NCI-H510A treated with DMSO at 0.1 percent for 48 hours (cell line): ENCODE measurements at places on chromosomes 1 and 21.

GRCh38 chr1:5525597-5526384, 466.4 kb downstream of the NPHP4 start:
- DNase-seq, result no peak

- no peak for DNase-seq
Measured at GRCh38 chr1:232192781-232193450, 437.0 kb downstream of the SIPA1L2 start.

- DNase-seq, result no peak
Measured at GRCh38 chr21:39095681-39096080, 87.6 kb downstream of the PSMG1 start.

GRCh38 chr1:86190873-86191272, 34.3 kb upstream of the COL24A1 start:
- no peak for DNase-seq

DNA sequence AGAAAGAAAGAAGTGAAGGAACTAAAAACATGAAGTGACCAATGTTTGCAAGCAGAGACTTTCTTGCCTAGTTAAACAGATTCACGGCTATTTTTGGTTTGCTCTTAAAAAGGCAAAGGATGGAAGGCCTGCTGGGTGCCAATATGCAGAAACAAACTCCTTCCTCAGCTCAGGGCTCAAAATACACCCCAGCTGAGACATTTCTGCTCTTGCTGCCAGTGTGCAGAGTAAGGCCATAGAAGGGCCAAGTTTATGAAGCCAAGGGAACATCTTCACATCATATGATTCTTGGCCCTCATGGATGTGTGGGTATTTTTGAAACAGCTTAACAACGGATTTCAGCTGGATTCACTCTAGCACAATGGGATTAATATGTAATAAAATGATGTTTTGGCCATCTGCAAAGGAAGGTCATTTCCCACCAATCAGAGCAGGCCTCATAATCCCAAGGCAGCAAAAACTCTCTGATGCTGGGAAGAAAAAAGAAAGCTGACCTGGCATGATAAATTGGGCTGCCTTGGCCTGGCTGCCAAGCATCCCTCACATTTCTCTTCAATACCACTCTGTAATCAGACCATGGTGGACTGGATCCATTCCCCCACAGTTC, 70.7 kb downstream of the CAPZB start:
- DNase-seq, result no peak

- no peak for DNase-seq
Measured at GRCh38 chr1:155976062-155976912, 2.1 kb downstream of the ARHGEF2 start.

- peak; percentile 49 for DNase-seq
Measured at GRCh38 chr1:223765036-223765718, 52.8 kb downstream of the CAPN2 start.

GRCh38 chr21:45802956-45803617, 159.6 kb downstream of the PCBP3 start:
- no peak for DNase-seq

GRCh38 chr1:112396653-112397471, 848 bp downstream of the CTTNBP2NL start:
- no peak for DNase-seq

- DNase-seq, result no peak
Measured at GRCh38 chr1:202815120-202815519, 4.4 kb downstream of the PCAT6 start.

- no peak for DNase-seq
Measured at GRCh38 chr1:60865166-60865565, 217.2 kb upstream of the NFIA start.

DNA sequence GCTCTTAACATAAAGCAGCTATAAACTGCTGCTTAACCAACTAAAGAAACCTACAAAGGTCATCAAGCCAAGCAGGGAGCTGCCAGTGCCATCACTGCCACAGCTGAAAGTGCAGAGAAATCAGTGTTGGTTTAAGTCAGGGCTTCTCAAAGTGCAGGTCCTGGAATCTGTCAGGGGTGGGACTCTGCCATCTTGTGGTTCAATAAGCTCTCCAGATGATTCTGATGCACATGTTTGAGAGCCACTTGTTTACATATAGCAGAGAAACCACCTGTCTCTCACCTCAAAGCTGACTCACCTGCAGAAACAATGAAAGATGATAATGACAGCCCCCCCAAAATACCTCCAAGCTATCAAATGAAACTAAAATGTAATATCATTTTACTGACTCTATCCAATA, 49.3 kb downstream of the SH3GLB1 start:
- DNase-seq, result peak; percentile 97

DNA sequence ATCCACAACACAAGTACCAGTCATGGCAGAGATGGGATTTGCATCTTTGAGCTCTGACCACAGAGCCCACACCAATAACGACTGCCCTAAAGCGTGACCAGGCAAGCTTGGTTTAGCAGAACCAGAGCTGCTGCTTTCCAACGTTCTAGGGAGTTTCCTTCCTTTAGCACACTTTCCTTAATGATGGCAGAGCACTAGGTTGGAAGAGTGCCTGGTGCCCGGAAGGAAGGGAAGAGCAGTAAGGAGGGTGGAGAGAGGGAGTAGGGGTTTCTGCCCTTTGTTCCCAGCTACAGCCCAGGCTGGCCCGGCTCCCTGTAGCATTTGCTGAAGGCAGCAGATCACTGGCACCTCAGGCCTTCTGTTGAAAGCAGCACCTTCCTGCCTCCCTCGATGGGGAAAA, 6.1 kb upstream of the EVA1C start:
- DNase-seq, result no peak

DNA sequence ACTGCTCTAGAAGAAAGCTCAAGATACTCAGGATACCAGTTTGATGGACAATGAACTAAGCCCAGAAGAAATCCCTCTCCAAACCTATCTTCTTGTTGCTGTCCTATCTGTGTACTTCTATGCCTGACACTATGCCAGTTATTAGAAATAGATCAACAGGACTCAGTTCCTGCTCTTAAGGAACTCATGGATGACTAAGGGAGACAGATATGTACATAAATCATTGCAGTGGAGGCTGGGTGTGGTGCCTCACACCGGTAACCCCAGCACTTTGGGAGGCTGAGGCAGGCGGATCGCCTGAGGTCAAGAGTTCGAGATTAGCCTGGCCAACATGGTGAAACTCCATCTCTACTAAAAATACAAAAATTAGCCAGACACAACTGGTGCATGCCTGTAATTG, 42.4 kb upstream of the AK4 start:
- DNase-seq, result no peak

DNA sequence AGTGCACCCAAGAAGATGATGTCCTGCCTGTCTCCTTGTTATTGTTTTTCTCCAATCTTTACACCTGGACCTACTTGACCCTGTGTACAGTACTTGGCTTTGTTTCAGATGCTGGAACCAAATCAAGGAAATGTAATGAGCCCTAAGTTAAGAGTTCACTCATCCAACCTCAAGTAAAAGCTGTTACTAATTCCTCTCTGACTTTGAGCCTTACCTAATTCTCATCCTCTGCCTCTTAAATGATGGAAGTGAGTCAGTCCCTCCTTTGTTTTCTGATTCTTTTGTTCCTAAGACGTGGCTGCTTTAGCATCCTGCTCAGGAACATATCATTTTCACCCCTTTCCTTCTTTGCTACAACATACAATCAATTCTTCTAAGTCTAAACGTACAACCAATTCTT, 15.3 kb upstream of the PLA2G4A start:
- no peak for DNase-seq

- no peak for DNase-seq
Measured at GRCh38 chr21:38631206-38631605, 132.9 kb upstream of the ERG start.

- no peak for DNase-seq
Measured at GRCh38 chr21:31592963-31593560, 66.4 kb upstream of the SOD1 start.

DNA sequence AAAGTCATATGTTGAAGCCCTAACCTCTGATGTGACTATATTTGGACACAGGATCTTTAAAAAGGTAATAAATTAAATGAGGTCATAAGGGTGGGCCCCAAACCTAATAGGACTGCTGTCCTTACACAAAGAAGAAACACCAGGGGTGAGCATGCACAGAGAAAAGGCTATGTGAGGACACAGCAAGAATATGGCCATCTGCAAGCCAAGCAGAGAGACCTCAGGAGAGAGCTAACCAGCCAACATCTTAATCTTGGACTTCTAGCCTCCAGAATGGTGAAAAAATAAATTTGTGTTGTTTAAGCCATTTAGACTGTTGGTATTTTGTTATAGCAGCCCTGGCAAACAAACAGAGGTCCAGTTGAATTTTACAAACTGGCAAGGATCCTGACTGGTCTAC, 223.9 kb downstream of the LTN1 start:
- no peak for DNase-seq

DNA sequence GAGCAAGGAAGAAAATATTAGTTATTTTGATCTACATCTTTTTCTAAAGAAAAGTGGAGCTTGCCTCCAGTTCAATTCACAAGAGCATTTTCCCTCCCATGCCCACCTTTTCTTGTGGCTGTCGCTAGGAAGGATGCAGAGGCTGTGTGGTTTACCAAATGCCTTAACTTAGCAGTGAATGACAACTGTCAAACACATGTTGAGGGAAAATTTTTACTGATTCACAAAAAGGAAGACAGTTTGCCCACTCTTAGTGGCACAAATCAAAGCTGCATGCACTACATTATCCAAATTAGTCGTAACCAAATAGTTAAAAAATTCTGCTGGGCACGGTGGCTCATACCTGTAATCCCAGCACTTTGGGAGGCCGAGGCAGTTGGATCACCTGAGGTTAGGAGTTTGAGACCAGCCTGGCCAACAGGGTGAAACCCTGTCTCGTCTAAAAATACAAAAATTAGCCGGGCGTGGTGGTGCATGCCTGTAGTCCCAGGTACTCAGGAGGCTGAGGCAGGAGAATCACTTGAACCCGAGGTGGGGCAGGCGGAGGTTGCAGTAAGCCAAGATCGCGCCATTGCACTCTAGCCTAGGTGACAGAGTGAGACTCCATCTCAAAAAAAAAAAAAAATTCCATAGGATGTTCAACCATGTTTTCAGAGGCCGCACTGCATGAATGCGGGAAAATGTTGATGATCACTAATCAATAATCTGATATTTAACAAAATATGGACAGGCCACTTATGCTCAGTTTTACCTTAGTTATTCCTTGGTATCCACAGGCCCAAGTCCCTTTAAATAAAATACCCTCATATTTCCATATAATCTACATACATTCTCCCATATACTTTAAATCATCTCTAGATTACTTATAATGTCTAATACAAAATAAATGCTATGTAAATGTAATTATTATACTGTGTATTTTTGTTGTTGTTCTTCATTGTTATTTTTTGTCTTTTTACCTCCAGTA, 9.0 kb downstream of the COX20 start:
- DNase-seq, result no peak

- no peak for DNase-seq
Measured at GRCh38 chr1:66048011-66048410, 255.3 kb downstream of the PDE4B start.

GRCh38 chr1:185425163-185425562, 108.1 kb upstream of the IVNS1ABP start:
- no peak for DNase-seq

- no peak for DNase-seq
Measured at GRCh38 chr1:18794561-18794960, 64.9 kb downstream of the TAS1R2 start.

- no peak for DNase-seq
Measured at GRCh38 chr1:229751610-229752009, 125.6 kb downstream of the URB2 start.

GRCh38 chr1:170592591-170593111, 60.7 kb downstream of the GORAB start:
- DNase-seq, result no peak

- DNase-seq, result no peak
Measured at GRCh38 chr21:37058261-37058660, 14.6 kb downstream of the PIGP start.

GRCh38 chr1:179342740-179343404, 22.9 kb upstream of the AXDND1 start:
- DNase-seq, result no peak

DNA sequence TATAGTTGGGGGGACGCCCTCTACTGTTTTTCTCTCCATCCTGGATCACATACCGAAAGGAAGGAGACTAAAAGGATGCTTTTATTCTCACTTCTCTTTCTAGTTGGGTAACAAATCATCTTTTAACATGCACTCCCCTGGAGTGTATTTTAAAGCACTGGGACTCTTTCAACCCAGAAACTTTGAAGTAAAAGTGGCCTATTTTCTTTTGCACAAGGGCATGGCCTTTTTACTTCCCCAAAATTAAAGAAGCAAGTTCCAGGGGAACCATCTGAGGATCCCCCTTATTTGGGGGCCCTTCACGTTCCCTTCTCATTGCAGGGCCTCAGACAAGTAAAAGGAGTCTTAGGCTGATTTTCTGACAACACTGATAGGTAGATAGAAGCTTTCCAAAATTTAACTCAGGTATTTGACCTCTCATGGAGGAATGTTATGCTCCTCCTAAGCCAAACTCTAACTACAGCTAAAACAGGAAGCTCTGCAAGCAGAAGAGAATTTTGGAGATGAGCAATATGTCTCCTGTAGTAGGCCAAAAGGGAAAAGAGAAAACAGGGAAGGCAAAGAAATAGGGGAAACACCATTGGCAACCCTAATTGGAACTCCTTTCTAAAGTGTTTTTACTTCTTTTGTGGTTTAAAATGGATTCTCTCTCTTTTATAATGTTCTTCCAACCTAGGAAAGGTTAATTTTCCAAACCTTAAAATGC, 8.9 kb upstream of the CD46 start:
- no peak for DNase-seq

GRCh38 chr1:108209456-108210108, 9.4 kb upstream of the SLC25A24 start:
- no peak for DNase-seq

DNA sequence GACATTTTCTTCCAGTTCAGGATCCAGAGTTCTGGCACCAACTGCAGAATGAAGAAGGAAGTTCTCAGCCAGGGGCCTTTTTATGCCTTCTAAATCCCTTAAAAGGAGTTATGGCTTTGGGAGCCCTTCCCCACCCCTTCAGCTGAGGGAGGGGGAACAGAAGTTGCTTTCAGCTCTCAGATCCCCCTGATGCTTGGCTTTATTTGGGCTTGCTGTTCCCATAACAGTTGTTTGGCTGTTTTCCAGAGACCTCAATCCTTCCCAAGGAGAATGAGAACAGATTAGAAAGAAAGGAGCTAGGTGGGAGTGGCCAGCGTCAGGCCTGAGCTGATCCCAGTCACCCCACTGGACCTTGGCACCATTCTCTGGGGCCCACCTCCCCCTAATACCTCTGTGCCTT, at the start of gene RPE65:
RPE65 (minus strand) TSS at position 54 of the 400 bp plus-strand sequence; CDS start at position 5, 49 bp downstream.
- DNase-seq, result no peak

- DNase-seq, result no peak
Measured at GRCh38 chr1:6560267-6560666, 5.2 kb downstream of the TAS1R1 start.

GRCh38 chr1:184060316-184060715, 8.8 kb downstream of the TSEN15 start:
- DNase-seq, result no peak

GRCh38 chr1:180848191-180848590, 64.5 kb upstream of the KIAA1614 start:
- no peak for DNase-seq

DNA sequence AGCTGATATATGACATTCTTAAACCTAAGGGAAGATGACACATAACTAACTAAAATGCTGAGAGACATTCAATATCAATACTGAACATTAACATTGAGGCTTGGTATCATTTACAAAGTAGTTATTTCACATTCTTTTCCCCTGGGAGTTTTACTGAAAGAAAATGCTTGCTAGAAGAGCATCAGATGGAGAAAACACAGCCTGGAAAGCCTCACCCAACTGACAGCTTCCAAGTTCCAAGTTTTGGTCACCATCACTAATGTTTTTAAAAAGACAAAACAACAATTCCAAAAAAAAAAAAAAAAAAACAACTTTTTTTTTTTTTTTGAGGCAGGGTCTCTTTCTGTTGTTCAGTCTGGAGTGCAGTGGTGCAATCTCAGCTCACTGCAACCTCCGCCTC, 80.6 kb downstream of the DSCAM start:
- DNase-seq, result no peak
